GM12892 (cell line): ENCODE measurements at places on chromosomes 4 and X.

DNA sequence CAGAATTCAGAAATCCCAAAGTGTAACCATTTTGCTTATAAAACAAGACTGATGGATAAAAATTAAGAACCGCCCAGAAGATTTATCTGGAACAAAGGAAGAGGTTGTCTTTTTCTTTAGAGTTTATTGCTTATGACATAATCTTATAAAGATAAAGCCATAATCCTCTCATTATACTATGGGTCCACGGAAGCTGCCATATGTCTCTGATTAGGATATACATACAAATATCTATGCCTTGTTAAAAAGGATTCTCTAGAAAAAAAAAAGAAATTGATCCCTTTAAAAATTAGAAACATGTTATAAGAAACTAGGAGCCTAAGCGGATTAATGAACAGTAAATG, 70.5 kb downstream of the RELL1 start:
- DNase-seq, result no peak

DNA sequence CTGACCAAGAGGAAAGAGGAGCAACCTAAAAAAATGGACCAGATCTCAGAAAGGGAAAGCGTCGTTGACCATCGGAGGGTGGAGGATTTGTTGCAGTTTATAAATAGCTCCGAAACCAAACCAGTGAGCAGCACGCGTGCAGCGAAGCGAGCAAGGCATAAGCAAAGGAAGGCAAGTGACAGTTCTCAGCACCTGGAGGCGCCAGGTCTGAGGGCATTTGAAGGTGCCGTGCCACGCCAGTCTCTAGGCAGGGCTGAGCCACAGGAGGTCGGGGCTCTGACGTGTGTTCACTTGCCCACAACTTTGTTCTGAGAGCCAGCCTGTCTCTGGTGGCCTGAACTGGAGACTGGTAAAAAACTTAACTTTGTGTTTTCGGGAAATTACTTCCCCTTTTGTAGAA, 59.7 kb downstream of the TNIP2 start:
- peak; percentile 64 for DNase-seq

DNA sequence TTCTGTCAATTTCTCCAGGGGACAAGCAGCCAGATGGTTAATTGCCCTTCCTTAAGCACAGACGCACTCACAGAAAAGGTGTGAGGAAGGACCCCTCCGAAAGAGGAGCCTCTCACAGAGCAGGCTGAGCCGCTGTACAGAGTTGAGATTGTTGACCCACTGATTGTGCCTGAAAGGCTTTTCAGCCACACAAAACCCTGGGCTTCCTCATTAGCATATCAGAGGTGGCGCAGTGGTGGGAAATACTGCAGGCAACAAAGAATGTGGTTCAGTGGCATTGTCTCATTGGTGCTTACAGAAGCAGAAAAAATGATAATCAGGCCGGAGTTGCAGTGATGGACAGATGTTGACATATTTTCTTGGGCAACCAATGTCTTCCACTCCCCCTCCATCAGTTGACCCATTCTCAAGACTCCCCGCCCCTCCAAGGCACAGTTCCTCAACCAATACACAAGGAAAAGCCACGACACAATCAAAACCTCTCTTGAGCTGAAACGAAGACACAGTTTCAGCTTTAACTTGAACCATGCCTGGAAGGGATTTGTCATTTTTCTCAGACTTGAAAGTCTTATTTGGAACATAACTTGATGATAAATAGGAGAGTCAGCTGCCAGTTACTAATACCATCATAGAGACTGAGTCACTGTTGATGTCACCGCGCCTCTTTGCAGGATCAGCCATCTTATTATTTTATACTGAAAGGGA, 53.1 kb downstream of the ATXN3L start:
- DNase-seq, result no peak

- no peak for DNase-seq
These were observed 38.8 kb downstream of the MGARP start for GRCh38 chr4:139241086-139241783.

GRCh38 chr4:26385690-26386089, 64.9 kb downstream of the RBPJ start:
- no peak for DNase-seq

GRCh38 chr4:76931087-76931486, 18.5 kb upstream of the SEPTIN11 start:
- DNase-seq, result no peak

- DNase-seq, result no peak
These were observed 360.2 kb downstream of the GLUD2 start for GRCh38 chrX:121407627-121408026.

DNA sequence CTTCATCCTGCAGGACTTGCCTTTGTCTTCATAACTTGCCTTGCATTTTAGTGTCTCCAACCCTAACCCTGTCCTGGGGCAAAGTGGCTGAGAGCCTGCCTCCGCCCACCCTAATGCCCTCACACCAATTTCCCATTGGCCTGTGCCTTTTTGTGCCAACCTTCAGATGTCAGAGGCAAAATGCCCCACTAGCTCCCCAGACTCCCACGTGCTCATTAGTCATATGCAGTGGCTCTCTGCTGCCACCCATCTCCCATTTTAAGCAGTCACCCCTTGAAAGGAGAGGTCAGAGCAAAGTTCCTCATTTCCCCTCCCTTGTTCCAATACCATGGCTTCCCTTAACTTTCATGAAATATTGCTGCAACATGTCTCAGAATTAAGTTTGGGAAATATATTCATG, 74.8 kb upstream of the PASD1 start:
- DNase-seq, result peak; percentile 10

GRCh38 chr4:113116414-113117357, 67.2 kb downstream of the ANK2 start:
- DNase-seq, result no peak

GRCh38 chrX:25084446-25084845, 68.7 kb upstream of the ARX start:
- no peak for DNase-seq

DNA sequence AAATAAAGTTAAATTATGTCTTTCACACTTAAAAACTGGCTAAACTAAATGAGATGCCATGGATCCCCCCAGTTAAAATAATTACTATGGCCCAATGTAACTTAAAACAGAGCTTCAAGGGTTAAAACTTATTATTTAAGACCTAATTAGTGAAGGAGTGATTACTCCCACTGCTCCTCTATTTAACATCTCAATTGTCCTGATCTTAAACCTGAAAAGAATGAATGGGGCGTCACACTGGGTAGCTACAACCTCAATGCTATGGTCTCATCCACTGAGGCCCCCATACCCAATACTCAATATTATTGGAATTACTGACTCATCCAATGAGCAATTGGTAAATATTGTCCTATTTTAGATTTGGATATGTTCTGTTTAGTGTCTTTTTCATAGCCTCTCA, 21.1 kb upstream of the TMEM255A start:
- no peak for DNase-seq

- DNase-seq, result no peak
These were observed 69.9 kb upstream of the FBXW7 start for GRCh38 chr4:152605641-152606335.

- DNase-seq, result no peak
These were observed 12.6 kb downstream of the SSR4 start for GRCh38 chrX:153806999-153807575.

DNA sequence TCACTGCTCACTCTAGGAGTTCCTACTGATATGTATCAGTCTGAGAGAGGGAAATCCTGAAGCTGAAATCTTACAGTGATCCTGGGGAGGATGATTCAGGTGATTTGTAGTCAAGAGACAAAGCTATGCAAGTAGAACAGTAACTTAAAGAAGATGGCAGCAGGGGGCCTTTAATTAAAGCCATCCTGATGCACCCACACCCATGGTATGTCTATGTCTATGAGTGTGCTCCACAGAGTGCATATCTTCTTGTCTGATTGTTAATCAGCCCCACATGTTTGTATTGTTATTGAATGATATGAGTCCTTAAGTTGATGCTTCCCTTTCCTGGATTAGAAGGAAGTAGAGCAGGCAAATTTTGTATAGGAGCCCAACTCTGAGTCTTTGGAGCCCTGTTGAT, 78.8 kb downstream of the NHS start:
- no peak for DNase-seq

DNA sequence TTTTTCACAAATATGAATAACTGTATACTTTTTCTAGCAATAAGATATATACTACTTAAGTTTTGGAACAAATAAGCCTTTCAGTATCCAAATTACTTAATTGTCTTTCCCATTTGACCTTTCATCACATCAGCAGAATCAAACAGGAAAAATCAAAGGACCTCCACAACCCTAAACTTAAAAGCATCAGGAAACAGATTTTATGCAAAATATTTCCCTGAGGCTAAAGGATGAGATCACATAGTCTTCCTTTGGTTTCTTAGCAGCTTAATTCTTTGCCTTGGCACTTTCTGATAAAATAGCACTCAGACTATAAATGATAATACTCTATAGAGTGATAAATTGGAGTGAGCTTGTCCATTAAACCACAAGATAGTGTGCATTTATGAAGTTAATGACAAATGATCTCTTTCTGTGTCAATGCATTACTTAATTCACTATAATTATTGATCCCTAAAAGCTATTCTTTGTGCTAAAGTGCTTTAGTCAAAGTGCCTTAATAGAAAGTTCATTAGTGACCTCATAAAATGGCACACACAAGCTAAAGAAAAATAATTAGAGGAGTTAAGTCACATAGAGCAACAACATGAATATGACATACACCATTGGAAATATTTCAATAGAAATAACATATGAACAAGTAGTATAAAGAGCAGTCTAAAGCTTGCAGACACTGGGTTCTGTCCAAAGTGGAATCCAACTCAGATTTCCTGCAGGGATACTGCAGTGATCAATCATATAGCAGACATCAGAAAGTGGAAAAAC, 15.7 kb upstream of the NDST3 start:
- DNase-seq, result no peak
